ENCODE measurements at places on chromosomes 11 and 22.
A peak's percentile ranks its signal among the peaks of the same experiment; 100 is the strongest.

GRCh38 chr22:24051568-24051967 is 40.5 kb downstream of the CABIN1 start:
- DNase-seq = peak; percentile 29

DNA sequence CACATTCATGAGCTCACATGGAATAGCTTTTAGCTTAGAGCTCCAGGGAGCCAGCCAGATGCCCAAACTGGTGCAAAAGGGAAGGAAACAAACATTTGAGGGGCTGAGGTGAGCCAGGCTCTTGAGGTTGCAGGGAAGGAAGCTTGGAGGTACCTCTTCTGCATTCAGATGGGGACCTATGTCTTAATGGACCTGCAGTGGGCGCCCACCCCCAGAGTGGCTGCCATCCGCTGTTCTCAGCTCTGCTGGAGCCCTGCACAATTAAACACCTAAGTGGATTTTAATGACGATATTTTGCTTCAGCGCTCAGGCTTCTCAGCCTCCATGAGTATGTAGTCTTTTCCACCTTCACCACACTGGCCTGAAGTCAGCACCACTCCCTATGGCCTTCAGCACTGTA is 100.8 kb downstream of the LDLRAD3 start:
- DNase-seq = no peak

DNA sequence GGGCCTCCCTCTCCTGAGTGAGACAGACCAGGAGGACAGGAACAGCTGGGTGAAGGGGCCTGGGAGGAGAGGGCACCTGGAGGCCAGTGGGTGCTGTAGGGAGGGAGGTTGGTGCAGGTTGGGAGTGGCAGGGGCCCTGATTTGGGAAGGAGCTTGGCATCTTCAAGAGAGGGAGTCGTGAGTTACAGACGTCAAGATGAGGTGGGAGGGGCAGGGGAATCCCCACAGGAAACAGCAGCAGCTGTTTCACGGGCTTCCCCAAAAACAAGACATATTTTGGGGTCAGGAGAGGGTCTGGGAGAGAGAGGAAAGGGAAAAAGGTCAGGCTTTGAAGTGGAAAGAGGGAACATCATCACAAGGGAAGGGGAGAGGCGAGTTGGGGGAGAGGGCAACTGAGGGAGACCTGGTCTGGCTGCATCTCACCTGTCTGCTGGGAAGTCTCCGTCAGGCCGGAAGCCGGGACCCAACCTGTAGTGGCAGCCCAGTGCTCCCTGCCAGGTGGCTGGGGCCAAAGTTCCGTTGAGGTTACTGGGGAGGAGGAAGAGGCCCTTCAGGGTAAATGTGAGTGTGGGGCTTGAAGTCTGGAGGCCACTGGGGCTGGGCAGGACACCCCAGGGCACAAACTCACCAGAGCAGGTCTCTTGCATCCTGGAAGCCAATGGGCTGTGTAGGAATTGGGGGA is 4.4 kb downstream of the NAALADL1 start:
- no peak for DNase-seq

- no peak for DNase-seq
Observed at GRCh38 chr11:6151117-6151516, 19.0 kb downstream of the OR52B2 start.

DNA sequence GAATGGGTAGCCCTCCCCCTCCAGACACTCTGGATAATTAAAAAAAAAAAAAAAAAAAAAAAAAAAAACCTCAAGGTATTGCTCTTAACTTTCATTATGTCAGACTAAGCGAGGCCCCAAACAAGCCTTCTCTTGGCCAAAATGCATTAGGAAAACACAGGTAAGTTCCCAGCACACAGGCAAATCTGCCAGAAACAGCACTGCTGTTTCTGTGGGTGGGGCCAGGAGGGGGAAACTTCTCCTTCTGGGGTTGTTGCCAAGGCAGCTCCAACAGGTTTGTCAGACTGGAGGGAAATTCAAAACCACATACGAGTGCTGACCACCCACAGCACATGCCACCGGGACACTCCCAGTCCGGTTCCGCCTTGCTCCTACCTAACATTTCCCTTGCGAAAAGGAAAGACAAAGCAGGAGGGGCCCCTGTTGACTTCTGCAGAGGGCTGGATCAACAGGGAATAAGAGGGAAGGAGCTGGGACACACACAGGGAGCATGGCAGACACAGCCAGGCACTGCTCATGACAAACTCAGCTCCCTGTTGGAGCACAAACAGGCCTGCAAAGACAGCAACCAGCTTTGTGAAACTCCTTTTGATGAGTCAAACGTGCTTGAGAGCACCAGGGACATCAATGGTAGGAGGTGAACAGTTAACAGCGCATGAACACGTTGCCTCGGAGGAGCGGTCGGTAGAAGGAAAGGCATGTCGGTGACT is 55.0 kb downstream of the MYH9 start:
- DNase-seq = peak; percentile 54

DNA sequence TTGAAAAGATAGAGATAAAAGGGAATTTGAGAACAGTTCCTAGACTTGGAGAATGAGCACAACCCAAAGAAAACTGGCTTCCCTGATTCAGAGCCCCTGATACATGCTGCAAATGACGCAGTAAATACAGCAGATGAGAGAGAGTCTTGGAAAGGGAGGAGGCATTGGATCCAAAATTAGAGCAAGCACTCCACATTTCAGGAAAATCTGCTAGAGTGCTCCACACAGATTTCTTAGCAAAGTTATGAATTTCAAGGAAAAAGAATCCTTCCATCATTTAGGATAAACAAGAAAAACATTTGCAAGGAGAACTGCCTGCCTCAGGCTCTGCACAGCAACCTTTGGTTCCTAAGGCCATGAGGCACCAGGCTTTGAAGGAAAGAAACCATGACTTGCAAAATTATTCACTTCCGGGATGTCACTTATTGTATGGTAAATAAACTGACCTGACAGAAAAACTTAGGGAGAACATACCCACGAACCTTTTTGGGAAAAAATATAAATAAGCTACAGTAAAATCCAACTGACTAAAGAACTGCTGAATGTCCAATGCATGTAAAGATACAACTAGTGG is 89.8 kb upstream of the RTL6 start:
- DNase-seq = no peak

DNA sequence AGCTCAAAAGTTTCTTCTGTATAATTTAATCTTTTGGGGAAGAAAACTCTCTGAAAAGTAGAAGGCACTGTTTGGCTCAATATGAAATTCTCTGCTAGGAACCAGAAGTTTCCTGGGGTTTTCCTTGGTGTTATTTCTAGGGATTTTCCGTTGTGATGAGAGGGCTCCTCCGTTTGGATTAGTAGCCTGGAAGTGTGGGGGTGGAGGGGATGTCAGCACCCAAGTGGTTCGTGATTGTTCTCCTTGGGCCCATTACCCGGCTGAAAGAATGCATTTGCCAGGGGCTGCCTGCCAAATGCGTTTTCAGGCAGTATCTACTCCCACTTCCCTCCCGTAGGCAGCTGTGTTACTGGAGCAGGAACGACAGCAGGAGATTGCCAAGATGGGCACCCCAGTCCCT is 4.3 kb downstream of the SF3B2 start:
- no peak for DNase-seq

DNA sequence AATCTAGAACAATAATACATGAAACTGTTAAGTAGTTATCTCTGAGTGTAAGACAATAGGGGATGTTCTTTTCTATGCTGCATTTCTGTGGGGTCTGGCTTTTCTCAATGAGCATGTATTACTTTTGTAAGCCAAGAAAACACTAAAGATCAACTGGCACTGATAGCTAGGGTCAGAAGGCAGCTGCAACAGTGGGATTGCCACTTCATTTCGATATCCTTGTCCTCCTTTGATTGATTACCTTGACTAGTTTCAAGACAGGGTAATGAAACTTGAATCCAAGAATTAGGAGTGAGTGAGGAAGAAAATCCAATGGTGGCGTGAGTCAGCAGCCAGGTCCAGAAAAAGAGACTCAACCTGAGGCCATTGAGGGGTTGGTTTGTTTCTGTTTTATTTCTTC is 46.5 kb downstream of the FEZ1 start:
- DNase-seq = no peak

- DNase-seq = peak; percentile 86
Observed at GRCh38 chr11:10298342-10298741, 4.3 kb upstream of the SBF2 start.

GRCh38 chr11:79482800-79483199 is 42.0 kb upstream of the TENM4 start:
- no peak for DNase-seq

GRCh38 chr11:68011051-68011943 is 1.2 kb downstream of the ALDH3B1 start:
- no peak for DNase-seq

DNA sequence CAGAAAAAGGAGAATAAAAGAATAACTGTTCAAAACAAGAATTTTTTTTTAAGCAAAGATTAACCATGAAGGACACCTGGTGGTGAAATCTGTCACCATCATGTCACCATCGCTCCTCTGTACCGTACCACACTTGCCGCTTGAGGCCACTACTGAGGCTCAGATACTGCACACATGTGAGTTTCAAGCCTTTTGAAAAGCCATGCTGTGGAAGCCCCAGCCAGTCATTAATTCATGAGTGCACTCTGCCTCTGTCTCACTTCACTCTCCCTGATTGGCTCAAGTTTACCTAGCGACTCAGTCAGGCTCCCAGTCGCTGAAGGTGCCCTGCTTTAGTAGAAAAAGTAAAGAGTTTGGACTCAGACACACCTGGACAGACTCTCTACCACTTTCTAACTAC is 6.6 kb upstream of the MS4A12 start:
- DNase-seq = no peak

DNA sequence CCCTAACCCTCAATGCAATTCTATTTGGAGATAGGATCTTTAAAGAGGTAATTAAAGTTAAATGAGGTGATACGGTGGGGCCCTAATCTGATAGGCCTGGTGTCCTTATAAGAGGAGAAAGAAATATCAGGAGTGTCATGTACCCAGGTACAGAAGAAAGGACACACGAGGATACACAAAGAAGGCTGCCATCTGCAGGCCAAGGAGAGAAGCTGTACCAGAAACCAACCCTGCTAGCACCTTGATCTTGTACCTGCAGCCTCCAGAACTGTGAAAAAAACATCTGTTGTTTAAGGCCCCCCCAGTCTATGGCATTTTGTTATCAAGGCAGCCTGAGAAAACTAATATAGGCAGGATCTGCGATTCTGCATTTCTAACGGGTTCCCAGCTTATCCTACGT is 44.2 kb downstream of the FBXO7 start:
- DNase-seq = no peak

- DNase-seq = no peak
Observed at GRCh38 chr11:120343429-120343828, 7.2 kb downstream of the ARHGEF12 start.

- no peak for DNase-seq
Observed at GRCh38 chr11:122304306-122304705, 188.3 kb upstream of the BLID start.

DNA sequence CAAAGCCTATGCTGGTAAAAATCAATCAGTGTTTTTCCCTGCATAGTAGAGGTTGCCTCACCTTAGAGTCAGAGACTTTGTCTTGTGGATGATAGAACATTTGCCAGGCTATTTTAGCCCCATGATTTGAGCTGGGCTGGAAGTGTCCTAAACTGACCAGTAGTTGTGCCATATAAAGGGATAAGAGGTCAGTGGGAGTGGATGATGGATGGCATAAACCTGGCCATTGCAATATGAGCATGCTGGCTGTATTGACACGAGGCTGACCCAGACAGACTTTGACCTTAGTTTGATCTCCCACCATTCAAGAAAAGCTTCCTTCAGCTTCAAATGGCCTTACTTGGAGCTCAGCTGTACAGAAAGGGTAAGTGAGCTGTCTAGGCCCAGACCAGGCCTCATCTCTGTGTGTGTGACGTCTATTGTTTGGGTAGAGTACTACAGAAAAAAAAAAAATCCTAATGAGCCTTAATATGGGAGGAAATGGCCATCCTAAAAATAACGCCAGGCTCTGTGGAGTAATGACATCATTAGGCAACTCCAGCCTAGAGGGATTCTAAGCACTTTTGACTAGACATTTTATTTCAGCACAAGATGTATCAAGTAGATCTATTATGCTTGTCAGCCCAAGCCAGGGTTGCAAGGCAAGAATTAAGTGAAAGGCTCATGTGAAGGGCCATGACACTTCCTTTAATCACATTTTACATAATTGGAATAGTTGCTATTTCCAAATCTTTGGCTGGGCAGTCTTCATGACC is 51.3 kb upstream of the CADM1 start:
- DNase-seq = no peak

DNA sequence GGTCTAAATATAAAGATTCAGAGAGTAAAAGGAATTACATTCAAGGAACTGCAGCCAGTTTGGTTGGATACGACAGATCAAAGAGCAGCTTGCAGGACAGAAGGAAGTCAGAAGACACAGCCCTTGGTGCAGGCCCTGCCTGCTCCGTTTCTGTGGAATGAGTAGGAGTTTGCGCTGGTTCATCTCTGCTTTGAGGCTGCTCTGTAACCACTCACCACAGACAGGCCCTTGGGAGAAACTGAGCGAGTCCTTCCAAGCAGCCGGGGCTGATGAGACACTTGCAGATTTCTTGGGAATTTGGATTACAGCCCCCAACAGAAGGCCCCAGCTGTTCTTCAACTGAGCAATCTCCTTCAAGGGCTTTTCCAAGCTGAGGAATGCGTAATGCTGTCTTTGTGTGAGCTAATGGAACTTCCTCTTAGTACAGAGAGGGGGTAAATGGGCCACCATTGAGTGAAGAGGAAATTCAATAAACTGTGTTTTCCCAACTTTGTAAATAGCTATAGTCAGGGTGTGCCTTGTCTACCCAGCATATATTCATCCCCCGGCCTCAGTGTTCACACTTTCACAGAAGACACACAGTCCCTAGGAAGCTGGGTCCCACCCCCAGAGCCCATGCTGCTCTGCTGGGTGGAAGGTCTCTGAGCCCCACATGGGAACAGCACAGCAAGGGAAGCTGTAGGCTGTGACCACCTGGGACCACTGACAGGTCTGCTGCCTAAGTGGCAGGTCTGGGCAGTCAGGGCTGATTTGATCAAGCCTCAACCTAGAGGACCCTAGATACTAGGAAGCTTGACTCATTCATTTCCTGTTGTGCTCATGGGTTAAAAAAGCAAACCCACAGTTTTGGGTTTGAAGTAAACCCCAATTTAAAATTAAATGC is 16.6 kb downstream of the IL10RA start:
- DNase-seq = no peak

DNA sequence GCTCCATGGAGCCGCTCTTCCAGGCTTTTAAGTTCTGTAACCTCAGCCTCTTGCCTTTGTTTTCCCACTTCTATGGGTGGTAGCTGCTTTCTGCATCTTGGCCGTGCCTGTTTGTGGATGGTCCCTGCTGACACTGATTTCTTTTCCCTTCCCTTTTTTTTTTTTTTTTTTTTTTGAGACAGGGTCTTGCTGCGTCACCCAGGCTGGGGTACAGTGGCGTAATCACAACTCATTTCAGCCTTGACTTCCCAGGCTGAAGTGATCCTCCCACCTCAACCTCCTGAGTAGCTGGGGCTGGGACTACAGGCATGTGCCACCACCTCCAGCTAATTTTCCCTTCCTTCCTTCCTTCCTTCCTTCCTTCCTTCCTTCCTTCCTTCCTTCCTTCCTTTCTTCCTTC is 57.7 kb upstream of the EP300 start:
- DNase-seq = no peak

- DNase-seq = no peak
Observed at GRCh38 chr22:45771711-45772110, 100.1 kb downstream of the ATXN10 start.

All from foreskin fibroblast (primary cell).